Activated CD4-positive, alpha-beta T cell treated with anti-CD3 and anti-CD28 coated beads for 4 hours (primary cell): ENCODE measurements at places on chromosomes 1 and 21.

- DNase-seq, result no peak
These were observed 16.0 kb upstream of the COG2 start for GRCh38 chr1:230626232-230626631.

DNA sequence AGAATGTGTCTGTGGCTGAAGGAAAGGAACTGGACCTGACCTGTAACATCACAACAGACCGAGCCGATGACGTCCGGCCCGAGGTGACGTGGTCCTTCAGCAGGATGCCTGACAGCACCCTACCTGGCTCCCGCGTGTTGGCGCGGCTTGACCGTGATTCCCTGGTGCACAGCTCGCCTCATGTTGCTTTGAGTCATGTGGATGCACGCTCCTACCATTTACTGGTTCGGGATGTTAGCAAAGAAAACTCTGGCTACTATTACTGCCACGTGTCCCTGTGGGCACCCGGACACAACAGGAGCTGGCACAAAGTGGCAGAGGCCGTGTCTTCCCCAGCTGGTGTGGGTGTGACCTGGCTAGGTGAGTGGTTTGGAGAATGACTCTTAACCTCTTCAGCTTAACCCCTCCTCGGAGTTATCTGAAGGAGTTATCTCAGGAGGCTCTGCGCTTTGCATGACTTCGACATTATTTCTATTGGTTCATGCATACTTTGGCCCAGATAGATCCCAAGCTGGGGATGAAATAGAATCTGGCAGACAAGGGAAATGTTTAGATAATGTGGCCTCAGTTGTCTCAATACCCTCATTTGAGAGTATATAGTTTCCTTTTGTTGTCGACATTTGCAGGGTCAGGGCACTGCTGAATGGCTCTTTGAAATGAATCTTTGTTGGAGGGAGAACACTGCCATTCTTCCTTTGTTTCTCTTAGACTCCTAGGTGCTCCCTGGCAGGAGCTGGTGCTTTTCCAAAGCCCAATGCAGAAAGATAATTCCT lies 39.7 kb downstream of the PTGFRN start:
- no peak for DNase-seq

DNA sequence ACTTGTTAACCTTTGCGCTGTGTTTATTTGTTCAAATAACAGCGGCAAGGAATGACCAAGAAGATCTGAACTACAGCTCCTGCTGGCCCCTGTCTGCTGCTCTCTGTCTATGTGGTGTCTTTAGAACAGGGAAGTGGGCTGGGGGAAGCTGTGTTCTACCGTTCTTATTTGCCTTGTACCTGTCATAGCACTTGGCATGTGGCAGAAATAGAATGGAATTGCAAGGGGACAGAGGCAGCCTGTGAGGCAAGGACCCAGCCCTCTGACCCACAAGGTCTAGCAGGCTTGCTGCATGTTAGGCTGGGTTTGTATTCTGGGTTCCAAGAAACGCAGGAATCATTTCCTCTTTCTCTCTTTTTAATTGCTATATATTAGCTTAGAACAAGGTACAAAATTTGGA lies 20.7 kb downstream of the HMGCS2 start:
- no peak for DNase-seq

GRCh38 chr1:91872559-91873081 lies 13.3 kb downstream of the TGFBR3 start:
- DNase-seq, result peak; percentile 18

DNA sequence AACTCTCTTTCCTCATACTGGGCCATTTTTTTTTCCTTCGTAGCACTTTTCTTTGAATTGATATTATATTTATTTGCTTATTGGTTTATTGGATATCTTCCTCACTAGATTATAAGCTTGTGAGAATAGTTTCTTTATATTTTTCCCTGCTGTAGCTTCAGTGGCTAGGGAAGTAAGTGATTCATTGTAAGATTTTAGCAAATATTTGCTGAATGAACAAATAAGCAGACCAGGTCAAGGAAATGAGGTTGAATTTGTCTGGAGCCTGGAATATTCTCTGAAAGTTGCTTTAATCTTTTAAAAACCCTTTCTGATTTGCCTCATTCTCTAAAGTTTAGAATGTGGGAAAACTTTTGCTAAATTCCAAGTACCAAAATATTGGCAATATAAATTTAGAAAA lies 80.2 kb downstream of the RABGAP1L start:
- no peak for DNase-seq
